Activated T-helper 1 cell treated with anti-CD3 and anti-CD28 coated beads, Interleukin-12 subunit alpha, Interleukin-12 subunit beta, Interleukin-2, Interleukin-4 antibody, amounts not matched to agents 30 ng/mL and 10 ng/mL and 1 ng/mL, durations not matched to agents 14 hours and 24 hours and 36 hours (primary cell): ENCODE measurements at places on chromosomes 2 and 18. TPM values are rescaled to one million over a fixed set of nuclear protein-coding genes. Genes with fewer than 3 reads are reported as not detected.

DNA sequence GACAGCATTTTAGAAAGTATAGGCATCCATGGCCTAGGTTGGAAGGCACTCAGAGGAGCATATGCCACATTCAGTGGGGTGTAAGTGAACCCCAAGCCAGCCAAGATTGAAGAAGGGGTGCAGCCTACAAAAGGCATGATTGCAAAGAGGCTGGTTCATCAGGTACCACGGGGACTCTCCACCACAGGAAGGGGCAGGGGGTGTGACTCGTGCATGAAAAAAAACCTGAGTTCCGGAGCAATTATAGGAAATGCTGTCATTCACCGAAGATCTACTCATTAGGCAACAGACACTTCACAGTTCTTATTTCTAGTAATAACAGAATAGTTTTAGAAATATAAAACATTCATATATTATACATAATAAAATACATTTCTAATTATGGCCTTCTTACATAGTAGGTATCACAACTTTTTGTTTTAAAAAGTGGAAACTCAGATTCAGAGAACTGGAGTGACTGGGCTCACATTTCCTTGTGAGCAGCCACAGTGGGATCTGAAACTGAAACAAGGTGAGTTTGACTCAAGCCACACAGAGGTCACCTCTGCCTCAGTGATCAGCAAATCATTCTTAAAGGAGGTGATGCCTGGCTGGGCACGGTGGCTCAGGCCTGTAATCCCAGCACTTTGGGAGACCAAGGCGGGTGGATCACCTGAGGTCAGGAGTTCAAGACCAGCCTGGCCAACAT, 188.4 kb upstream of the GYPC start:
- no peak overlapping the region for H3K27ac ChIP-seq
- no peaks in the 10 kb centered on the region for H3K36me3 ChIP-seq
- no peak for DNase-seq

DNA sequence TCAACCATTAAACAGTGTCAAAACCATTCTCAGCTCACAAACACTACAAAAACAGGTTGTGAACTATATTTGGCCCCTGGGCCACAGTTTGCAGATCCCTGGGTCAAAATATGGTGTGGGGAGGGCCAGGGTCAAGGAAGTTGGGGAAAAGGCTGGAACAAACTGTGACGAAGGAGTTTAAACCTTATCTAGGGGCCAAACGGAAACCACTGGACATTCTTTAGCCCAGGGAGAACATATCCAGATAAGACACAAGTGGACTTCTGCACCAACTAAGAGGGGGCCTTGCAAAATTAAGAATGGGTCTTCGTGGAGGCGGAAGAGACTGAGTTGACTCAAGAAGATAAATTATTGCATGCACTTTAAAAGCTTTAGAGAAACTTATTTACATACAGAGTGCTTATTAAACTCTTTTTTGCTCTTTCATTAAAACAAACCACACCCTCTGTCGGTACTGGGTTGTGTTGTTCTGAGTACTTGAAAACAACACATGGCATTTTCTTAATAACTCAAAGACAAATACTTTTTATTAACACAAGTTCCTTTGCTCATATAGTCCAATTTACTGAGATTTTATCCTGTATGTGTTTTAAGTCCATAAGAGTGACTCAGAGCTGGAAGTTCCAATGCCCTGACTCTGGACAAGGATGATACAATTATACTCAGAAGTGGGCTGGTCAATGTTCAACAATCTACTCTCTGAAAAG, 5.3 kb upstream of the ASAP2 start:
- H3K4me1 ChIP-seq, result peaks cover 5% of the 10 kb centered on the region
- no peak overlapping the region for H3K4me3 ChIP-seq
- H3K27me3 ChIP-seq, result peaks cover 43% of the 10 kb centered on the region
- H3K36me3 ChIP-seq, result no peaks in the 10 kb centered on the region
- no peak overlapping the region for H3K27ac ChIP-seq

DNA sequence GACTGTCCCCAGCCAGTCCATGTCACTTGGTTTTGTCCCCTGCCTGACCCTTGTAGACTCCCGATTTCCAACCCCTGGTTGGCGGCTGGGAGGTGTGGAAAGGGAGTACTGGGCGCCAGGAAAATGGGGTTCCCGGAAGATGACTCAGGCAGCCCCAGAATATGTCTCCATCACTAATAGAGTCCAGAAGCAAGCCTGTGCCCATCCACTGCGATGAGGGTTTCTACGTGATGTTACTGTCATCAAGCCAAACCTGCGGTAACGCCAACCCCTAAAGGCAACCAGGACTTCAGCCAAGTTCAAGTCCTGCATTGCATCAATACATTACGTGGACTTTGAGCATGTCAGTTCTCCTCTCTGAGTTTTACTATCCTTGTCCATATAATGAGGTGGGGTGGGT, 62.0 kb upstream of the TAF1B start:
- H3K27ac ChIP-seq, result peak overlapping the region; percentile 59
- no peaks in the 10 kb centered on the region for H3K27me3 ChIP-seq
- peaks cover 6% of the 10 kb centered on the region for H3K36me3 ChIP-seq

DNA sequence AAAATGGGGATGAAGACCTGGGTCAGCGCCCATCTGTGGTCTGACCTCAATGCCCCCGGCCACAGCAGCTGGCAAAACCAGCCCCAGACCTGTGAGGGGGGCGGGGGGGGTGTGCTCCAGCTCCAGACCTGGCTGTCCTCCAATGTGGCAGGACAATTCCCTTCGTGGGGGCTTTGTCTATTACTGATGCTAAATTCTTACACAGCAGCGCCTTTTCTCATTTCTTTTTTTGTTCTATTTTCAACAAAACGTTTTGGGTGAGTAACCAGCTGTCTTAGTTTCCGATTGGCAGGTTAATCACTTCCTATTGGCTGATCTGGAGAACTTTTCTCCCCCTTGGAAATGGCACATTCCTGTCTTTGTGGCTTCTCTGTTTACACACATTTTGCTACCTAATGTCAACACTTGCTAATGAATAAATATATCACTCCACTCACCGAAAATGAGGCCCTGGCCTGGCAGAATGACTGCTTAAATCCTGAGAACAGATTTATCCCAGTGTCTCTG, 4.4 kb downstream of the SMAD7 start:
- peak overlapping the region; percentile 99 for H3K4me3 ChIP-seq
- no peak overlapping the region for H3K27ac ChIP-seq
- peaks cover 66% of the 10 kb centered on the region for H3K36me3 ChIP-seq
- H3K27me3 ChIP-seq, result peaks cover 2% of the 10 kb centered on the region
- H3K4me1 ChIP-seq, result peaks cover 75% of the 10 kb centered on the region

DNA sequence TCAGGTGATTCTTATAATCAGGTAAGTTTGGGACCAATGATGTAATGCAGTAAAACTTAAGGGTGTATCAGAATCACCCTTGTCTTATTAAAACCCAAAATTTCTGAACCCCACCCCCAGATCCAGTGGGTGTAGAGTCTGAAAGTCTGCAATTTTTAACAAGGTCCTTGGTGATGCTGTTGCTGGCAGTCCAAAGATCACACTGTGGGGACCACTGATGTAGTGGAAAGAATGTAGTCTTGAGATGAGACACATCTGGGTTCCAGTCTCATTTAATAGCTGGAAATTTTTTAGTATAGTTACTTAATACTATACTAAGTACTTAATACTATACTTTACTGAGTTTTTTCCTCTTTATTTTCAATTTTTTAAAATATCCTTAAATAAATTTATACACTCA, 258.4 kb downstream of the PLCL1 start:
- no peak for DNase-seq
- no peaks in the 10 kb centered on the region for H3K36me3 ChIP-seq
- no peak overlapping the region for H3K27ac ChIP-seq
- no peak overlapping the region for H3K4me3 ChIP-seq
- no peaks in the 10 kb centered on the region for H3K27me3 ChIP-seq

- DNase-seq, result no peak
- H3K4me3 ChIP-seq, result no peak overlapping the region
- no peaks in the 10 kb centered on the region for H3K27me3 ChIP-seq
- H3K27ac ChIP-seq, result no peak overlapping the region
These were observed 79.1 kb upstream of the KLHL14 start for GRCh38 chr18:32851936-32852335.

GRCh38 chr2:214069254-214069653, 341.6 kb upstream of the VWC2L start:
- H3K36me3 ChIP-seq, result no peaks in the 10 kb centered on the region
- H3K4me1 ChIP-seq, result no peaks in the 10 kb centered on the region
- H3K27me3 ChIP-seq, result no peaks in the 10 kb centered on the region
- no peak overlapping the region for H3K27ac ChIP-seq
- H3K4me3 ChIP-seq, result no peak overlapping the region

DNA sequence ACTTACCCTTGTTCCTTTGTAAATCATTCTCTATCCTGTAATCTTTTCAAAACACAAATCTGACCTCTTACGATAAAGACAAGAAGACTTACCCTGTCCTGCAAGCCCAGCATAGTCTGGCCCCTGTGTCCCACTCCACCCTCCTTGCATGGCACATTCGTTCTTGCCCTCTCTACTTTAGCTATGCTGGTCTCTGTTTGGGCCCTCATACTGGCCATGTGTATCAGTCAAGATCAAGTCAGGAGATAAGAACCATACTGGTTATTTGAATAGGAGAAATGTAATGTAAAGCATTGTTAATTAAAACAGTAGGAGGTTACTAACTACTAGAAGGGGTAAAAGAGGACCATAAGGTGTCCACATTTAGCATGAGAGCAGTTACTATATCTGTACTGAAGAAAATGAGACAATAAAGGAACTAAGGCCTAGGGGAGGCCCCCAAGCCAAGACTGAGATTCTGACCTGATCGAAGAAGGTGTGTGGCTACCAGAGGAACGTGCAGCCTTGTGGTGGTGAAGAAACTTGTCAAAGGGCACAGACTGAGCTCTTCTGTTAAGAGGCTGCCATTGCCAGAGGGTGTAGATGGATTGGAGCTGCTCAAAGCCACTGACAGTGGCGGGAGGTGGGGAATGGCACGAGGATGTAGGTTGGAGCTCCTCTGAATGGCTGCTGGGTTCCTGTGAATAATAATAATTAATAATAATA, 80.8 kb downstream of the KCTD18 start:
- peaks cover 23% of the 10 kb centered on the region for H3K4me1 ChIP-seq
- no peak overlapping the region for H3K27ac ChIP-seq
- DNase-seq, result no peak
- H3K27me3 ChIP-seq, result no peaks in the 10 kb centered on the region
- peaks cover 10% of the 10 kb centered on the region for H3K36me3 ChIP-seq
- no peak overlapping the region for H3K4me3 ChIP-seq

Gene C1QL2
- total RNA-seq, result not detected in 2 replicates

- no peaks in the 10 kb centered on the region for H3K36me3 ChIP-seq
- DNase-seq, result no peak
- H3K4me1 ChIP-seq, result peaks cover 19% of the 10 kb centered on the region
- no peaks in the 10 kb centered on the region for H3K27me3 ChIP-seq
- no peak overlapping the region for H3K27ac ChIP-seq
These were observed 328.2 kb downstream of the SETBP1 start for GRCh38 chr18:45008694-45009413.

- no peak for DNase-seq
- H3K27me3 ChIP-seq, result no peaks in the 10 kb centered on the region
- H3K36me3 ChIP-seq, result peaks cover 50% of the 10 kb centered on the region
- H3K4me1 ChIP-seq, result no peaks in the 10 kb centered on the region
These were observed 30.9 kb downstream of the HTR2B start for GRCh38 chr2:231093933-231094332.

Gene KATNAL2
- total RNA-seq, result 0.26 and 0.27 TPM in 2 replicates

DNA sequence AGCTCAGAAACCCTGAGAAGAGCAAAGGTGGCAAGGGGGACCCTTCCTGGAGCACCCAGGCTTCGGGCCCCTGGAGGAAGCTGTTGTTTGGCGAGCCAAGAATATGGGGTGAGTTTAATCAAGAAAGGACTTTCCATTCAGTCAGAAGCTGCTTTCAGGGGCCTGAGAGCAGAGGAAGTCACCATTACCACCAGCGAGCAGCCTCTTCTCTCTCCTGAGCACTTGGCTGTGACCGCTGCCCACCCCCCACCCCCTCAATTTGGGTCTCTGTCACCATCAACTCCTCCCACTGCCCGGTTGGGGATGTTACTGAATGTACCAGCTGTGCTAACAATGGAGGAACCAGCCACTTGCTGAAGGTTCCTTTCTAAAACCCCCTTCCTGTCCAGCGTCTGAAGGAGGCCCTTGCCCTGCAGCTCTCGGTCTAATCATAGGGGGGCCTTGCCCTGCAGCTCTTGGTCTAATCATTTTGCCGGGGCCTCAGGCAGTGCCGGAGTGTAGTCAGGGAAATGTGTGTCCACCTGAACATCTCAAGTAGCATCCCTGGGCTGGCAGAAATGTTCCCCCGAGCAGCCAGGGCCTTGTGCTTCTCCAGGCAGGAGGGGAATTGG, 943 bp downstream of the INPP5D start:
- peak overlapping the region; percentile 97 for H3K4me3 ChIP-seq
- peaks cover 49% of the 10 kb centered on the region for H3K4me1 ChIP-seq
- H3K36me3 ChIP-seq, result peaks cover 12% of the 10 kb centered on the region
- DNase-seq, result no peak
- peak overlapping the region; percentile 99 for H3K27ac ChIP-seq

- no peak overlapping the region for H3K4me3 ChIP-seq
- no peaks in the 10 kb centered on the region for H3K4me1 ChIP-seq
- DNase-seq, result no peak
- H3K27ac ChIP-seq, result no peak overlapping the region
These were observed 1291.6 kb upstream of the GYPC start for GRCh38 chr2:125364192-125364983.

DNA sequence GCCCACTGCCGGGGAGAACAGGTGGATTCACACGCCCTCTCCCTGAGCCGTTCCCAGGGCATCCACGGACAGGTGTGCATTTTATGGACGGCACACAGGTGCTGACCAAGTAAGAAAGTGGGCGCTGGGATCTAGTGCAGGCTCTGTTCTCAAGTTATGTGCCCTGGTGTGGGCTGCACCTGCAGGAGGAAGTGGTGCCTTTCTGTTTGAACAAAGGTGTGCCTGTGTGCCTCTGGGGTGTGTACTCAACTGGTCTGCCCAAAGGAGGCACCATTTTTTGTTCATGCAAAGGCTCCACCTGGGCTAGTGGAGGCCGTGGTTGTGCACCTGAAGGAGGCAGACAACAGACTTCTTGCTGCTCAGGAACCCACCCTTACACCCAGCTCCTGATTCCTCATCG, 88.2 kb upstream of the HK2 start:
- no peak for DNase-seq
- no peaks in the 10 kb centered on the region for H3K36me3 ChIP-seq
- H3K27me3 ChIP-seq, result peaks cover 9% of the 10 kb centered on the region
- H3K4me1 ChIP-seq, result no peaks in the 10 kb centered on the region
- H3K4me3 ChIP-seq, result no peak overlapping the region

GRCh38 chr2:134681201-134681600, 37.6 kb downstream of the TMEM163 start:
- H3K36me3 ChIP-seq, result peaks cover 11% of the 10 kb centered on the region
- no peak for DNase-seq
- H3K27me3 ChIP-seq, result peaks cover 8% of the 10 kb centered on the region

DNA sequence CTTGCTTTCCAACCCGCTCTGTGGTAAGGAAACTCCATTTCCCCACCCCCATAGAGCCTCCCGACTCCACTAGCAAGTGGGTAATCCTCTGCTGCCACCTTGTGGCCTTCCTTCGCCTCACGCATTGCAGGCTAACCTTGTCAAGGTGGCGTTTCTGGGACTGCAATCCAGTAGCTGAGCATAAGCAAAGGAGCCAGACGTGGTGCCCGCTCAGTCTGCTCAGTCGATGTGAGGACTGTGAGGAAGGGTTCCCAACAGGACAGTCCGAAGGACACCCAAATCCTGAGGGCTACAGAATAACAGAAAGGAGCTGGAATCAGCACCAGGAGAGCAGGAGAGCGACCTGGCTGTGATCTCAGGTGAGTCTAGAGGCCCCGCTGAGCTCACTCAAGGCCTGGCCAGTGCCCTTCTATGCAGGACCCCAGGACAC, 144.2 kb downstream of the SUCLG1 start:
- no peak overlapping the region for H3K27ac ChIP-seq
- H3K27me3 ChIP-seq, result peaks cover 14% of the 10 kb centered on the region
- no peaks in the 10 kb centered on the region for H3K4me1 ChIP-seq
- DNase-seq, result peak; percentile 50

Gene GPAT2
- 18.4 and 18.7 TPM in 2 replicates for total RNA-seq

- peak within 1 kb of the TSS; percentile 98 for H3K4me3 ChIP-seq
- peak; percentile 73 for DNase-seq
These were observed at the start of gene CYTIP for GRCh38 chr2:157443795-157444640. Gene CYTIP, minus strand, starts transcription at chr2:157444089. Its CDS starts 69 bp downstream, at chr2:157444020.

Gene FAM237A
- not detected in 2 replicates for total RNA-seq
